Right kidney (tissue), 9 donors: ENCODE measurements at places on chromosomes 12 and 14.

- no peak for DNase-seq
Measured at GRCh38 chr12:82299319-82300025, 58.7 kb downstream of the CCDC59 start.

GRCh38 chr14:94356379-94357056 is 31.9 kb downstream of the SERPINA1 start:
- no peak for DNase-seq

DNA sequence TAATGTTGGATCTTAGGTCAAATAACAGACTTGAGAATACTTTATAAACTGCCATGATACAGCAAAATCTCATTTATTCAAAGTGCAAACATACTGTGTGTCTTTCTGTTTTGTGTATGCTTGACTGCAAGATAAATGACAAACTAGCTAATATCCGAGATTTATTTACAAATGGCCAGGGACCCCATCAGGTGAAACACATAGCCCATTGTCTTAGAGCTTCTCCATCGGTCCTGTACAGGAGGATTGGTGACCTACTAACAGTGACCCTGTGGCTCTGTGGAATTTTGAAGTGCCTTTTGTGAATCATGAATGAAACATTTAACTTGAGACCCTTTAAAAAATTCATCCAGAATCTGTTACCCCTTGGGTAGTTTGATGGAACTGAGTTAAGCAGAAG is 27.1 kb downstream of the SLC25A29 start:
- no peak for DNase-seq

- DNase-seq, result peak; percentile 6
Measured at GRCh38 chr14:63855281-63855680, 2.5 kb downstream of the SYNE2 start.

DNA sequence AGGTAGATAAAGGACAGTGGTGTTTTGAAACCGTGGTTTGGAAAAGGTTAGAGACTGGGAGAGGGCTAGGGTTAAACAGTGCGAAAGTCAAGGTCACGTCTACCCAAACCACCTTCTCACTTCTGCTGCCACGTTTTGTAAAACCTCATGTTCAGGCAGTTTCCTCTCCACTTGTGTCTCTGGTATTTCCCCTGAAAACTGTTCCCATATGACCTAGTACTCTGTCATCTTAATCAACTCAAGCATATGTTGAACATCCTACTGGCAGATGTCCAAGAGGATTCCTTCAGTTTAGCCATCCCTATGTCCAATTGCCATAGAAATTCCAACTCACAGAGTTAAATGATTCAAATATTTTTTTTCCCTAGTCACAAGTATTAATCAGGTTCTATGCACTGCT is 17.4 kb downstream of the CLEC4C start:
- DNase-seq, result no peak
